ENCODE measurements at places on chromosomes 1 and 21. TPM values are rescaled to one million over a fixed set of nuclear protein-coding genes. Genes with fewer than 3 reads are reported as not detected.

GRCh38 chr1:225670356-225670755, 17.4 kb upstream of the ENAH start:
- DNase-seq: no peak

Gene RNASEL
- 3.3 TPM for total RNA-seq

GRCh38 chr1:204314893-204315658, 44.7 kb downstream of the PLEKHA6 start:
- DNase-seq: no peak

GRCh38 chr21:27421654-27422053, 454.8 kb upstream of the ADAMTS5 start:
- DNase-seq: no peak

Gene MANEAL
- 2.1 TPM for total RNA-seq

DNA sequence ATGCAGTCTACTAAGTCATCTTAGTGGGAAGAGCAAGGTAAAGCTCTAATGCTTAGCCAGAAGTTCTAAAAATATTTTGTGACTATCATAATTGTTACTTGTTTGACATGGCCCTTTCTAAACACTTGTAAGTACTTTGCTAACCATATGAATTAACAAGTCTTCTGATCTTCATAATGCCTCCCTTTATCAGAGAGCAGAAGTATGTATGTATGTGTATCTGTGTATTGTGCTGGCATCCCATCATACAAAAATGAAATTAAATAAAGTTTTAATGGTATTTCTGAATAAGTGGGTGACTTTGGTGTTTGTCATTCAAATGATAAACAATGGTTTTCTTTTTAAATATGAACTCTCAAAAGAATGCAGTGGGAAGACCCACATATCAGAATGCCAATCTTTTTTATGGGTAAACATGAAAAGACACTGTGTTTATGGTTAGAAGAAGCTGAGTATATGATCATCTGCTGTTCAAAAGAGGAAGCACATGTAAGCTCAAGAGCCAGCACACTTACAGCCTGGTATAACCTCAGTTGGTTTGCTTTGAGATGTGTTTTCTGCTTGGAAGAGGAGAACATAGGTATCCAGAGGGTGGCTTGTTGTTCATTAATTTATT, 159.6 kb downstream of the CLEC20A start:
- DNase-seq: no peak

GRCh38 chr1:67987046-67987799, 63.2 kb downstream of the DIRAS3 start:
- no peak for DNase-seq

- DNase-seq: no peak
Measured at GRCh38 chr1:198494139-198494538, 46.3 kb downstream of the ATP6V1G3 start.

- DNase-seq: no peak
Measured at GRCh38 chr21:8989721-8990325, 1531.6 kb upstream of the TPTE start.

- DNase-seq: no peak
Measured at GRCh38 chr1:18684303-18684702, 53.7 kb downstream of the PAX7 start.

GRCh38 chr1:19489996-19490395, 4.7 kb upstream of the CAPZB start:
- no peak for DNase-seq

Gene NBPF3
- total RNA-seq: 3.0 TPM

- no peak for DNase-seq
Measured at GRCh38 chr1:60894130-60894529, 188.2 kb upstream of the NFIA start.

Gene ACOT11
- 44.1 TPM for total RNA-seq

GRCh38 chr1:228695015-228695955, 40.0 kb upstream of the RHOU start:
- DNase-seq: no peak

Gene CMPK1
- 74.9 TPM for total RNA-seq

DNA sequence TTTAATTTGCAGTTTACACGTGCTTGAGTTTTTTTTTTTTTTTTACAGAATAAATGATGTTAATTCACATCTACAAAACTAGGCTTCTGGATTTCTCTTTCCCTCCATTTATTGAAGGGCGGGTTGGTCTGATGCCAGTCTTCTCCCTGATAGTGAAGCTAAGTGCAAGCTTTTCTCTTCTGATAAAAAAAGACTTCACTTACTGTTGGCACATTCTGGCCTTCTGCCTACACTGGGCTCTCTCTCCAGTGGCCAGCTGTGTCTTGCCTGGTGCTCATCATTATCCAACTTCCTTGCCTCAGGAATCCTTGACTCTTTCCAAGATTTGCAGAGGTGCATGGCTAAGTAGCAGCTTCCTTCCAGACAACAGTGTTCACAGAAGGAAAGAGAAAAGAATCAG, 7.6 kb upstream of the RAP1A start:
- no peak for DNase-seq

GRCh38 chr1:188652678-188653077, 1823.9 kb downstream of the PLA2G4A start:
- no peak for DNase-seq

GRCh38 chr21:32878661-32879060, 107.1 kb upstream of the PAXBP1 start:
- DNase-seq: no peak

DNA sequence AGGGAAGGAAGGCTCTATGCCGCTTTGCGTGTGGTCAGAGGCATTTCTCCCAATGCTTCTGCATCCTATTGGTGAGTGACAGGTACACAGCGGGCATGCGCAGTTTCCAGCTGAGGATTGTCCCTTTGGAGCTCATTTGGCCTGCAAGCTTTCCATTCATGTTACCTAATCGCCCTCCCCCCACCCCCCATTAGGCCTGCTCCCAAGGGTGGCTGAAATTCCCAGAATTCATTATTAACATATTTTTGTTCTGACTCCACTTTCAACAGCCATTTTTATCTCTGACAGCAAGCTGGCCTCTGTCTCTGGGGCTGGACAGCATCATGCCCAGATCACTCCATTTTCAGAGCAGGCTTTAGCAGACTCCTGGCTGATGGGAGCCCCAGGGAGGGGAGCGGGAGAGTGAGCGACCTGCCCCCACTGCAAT, 25.6 kb downstream of the MIS18A start:
- peak; percentile 78 for DNase-seq

DNA sequence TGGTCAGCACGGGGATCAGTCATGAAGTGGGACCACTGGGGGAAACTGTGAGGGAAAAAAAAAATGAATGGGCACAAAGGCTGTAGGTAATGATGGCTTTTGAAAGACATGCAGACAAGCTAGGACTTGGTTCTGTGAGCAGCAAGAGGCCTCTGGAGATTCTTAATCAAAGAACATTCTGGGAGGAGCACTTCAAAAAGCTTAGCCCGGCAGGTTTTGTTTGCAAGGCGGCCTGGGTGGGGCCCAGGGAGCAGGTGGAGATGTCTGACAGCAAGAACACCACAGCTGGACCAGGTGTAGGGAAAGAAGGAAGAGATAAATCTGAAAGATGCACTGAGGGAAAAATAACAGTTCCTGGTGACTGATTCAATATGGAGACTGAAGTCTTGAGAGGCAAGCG, 6.0 kb downstream of the TEX35 start:
- peak; percentile 17 for DNase-seq

DNA sequence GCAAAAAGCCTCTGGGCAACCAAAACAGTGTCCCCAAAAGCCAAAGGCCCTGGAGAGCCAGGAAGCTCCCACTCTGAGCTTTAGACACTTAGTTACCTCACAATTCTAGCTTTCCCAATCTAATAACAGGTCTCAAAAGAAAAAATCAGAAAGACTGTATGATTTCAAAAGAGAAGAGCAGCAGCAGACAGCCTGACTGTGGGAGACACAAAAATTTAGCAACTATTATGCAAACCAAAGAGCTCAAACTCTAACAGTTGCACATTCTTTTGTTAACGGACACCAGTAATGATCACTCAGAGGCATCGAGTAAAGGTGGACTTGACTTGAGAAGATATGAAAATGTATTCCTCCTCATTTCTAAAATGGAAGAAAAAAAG, 160.1 kb downstream of the SLC45A1 start:
- DNase-seq: no peak

DNA sequence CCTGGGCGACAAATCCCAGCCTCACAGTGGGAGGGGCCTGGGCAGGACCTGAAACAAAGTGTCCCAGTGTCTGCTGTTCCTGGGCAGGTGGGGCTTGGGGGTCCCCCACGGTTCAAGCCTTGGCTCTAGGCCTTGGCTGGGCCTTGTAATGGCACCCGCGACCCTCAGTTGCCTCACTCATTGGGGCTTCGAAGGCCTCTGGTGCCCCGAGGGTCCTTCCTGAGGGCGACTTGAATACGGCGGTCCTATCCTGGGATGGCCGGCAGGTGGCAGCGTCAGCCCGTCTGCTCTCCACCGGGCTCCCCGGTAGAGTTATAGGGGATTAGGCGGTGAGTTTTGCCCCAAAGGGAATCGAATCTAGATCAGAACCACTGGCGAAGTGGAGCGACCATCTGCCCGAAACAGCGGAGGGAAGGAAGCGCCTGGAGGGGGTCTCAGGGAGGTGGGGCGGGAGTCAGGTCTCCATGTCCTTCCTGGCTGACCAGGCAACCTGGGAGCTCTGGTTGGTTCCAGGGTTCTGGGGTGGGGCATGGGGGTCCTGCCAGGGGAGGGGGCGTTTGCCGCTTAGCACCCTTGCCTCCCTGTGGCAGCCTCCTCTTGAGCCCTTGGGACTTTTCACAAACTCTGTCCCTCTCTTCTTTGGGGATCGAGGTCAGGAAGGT, 2.1 kb upstream of the PEX10 start:
- DNase-seq: peak; percentile 89

Gene CCDC185
- total RNA-seq: not detected

GRCh38 chr1:19038096-19038495, 81.6 kb upstream of the IFFO2 start:
- no peak for DNase-seq

DNA sequence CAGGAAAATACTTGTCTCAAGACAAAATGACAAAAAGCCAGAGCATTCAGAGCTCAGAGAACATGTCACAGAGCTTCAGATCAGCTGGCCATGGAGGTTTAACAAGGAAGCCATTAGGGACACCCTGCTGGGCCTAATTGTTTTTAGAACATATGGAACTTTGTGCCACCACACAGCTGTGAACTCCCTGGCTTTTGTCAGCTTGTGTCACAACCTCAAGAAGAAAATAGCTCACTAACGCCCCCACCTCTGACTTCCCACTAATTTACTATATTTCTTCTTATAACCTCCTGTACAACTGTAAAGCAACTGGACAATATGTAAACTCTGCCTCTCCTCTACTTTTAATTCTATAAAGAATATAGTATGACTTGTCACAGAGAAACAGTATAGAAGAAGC, 21.0 kb upstream of the TDRD10 start:
- DNase-seq: no peak

DNA sequence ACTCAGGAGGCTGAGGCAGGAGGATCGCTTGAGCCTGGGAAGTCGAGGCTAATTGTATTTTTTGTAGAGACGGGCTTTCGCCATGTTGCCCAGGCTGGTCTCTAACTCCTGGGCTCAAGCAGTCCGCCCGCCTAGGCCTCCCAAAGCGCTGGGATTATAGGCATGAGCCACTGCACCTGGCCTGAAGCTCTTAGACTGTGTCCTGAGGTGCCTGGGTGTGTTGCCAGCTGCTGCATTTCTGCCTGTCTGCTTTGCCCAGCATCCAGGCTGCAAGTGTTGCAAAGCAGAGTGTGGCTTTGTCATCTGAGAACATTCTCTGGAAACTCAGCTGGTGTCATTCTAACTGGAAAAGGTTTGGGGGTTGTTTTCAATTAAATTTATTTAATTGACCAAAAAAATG, 105.0 kb downstream of the HUNK start:
- DNase-seq: no peak

Gene MAGI3
- 8.6 TPM for total RNA-seq

Gene CHML
- 5.7 TPM for total RNA-seq

DNA sequence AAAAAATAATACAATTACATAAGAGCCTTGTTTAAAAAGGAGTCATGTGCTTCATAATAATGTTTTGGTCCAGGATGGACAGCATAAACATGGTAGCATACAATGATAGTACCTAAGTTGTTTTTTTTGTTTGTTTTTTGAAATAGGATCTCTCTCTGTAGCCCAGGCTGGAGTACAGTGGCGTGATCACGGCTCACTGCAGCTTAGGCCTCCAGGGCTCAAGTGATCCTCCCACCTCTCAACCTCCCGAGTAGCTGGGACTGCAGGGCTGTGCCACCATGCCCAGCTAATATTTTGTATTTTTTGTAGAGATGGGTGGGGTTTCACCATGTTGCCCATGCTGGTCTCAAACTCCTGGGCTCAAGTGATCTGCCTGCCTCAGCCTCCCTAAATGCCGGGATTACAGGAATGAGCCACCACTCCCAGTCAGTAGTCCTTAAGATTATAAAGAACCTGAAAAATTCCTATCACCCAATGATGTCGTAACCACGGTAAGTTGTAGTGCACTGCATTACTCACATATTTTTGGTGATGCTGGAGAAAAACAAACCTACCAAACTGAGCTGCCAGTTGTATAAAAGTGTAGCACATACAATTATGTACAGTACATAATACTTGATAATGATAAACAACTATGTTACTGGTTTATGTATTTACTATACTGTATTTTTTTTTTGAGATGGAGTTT, 22.4 kb upstream of the RCOR3 start:
- no peak for DNase-seq
